ENCODE measurements at places on chromosomes 6 and 20.

DNA sequence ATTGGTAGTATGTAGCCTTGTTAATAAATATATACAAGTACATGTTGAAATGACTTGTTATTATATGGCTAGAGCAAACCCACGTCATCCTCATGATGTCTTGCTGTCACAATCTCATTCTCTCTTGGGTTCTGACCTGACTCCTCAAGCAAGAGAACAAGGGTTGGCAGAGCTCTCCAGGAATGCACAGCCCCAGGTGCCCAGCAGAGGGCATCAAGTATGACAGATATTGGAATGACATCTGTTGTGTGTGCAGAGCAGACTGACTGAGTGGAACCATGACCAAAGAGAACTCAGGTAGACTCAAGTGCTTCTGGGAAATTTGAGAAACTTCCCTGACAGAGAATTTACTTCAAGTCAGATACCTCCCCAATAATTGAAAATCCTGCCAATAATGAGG, 90.6 kb downstream of the PAX1 start:
- DNase-seq = no peak

GRCh38 chr6:136526196-136526930, 23.9 kb downstream of the MAP7 start:
- no peak for DNase-seq

- DNase-seq = no peak
These were observed 472.5 kb upstream of the BTBD3 start for GRCh38 chr20:11445161-11445560.

- no peak for DNase-seq
These were observed 27.6 kb downstream of the ZNF292 start for GRCh38 chr6:87182940-87183339.

GRCh38 chr20:48823960-48824498, 3.8 kb downstream of the PREX1 start:
- no peak for DNase-seq

DNA sequence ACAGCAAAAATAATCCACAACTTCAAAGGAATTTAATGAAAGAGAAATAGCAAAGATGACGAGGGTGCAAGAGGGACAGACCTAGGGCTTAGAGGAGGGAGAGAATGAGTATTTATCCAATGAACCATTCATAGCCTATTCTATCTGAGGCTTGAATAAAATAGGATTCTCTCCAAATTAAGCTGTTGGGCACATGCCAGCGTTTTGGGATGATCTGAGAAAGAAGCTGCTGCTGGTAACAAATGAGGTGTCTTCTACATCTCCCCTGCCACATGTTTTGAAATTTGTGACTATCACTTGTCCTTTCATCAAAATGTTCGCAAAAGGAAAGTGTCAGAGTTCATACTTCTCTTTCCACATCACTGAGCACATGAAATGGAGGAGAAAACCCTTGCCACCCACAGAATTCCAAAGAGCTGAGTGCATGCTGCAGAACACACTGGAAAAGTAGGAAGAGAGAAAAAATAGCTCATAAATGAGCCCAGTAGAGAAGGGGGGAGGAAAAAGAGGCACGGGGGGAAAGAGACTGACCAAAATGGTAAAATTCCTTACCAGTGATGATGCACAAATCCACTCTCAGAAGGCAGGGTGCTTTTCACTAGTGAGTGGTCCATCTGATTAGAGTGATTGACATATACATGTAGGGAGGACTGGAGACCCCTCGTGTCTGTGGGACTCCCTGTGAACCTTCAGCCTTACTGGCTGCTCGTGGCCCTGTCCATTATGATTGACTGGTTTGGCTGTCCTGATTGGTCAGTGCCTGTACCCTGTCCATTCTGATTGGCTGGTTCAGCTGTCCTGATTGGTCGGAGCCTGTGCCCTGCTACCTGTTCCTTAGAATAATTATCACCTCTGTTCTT, 180.5 kb downstream of the OGFRL1 start:
- DNase-seq = no peak

- no peak for DNase-seq
These were observed 198.5 kb downstream of the HIVEP2 start for GRCh38 chr6:142746524-142746923.

DNA sequence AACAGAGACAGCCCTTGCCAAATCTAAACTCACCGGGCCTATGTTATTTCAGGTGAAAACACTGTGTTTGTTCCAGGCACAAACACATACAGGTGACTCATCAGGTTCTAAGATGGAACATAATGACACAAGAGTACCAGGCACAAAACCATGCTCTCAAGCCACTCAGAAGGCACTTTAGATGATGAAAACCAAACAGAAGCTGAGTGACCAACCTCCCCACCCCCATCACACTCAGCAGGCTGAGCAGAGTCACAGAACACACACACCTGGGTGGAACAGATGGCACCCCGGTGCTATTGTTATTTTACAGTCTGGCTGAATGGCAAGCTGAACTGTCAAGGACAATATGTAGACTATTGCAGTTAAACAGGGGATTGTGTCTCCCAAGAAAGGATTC, 20.6 kb upstream of the NKX2-2 start:
- peak; percentile 60 for DNase-seq

- DNase-seq = no peak
These were observed 12.3 kb downstream of the LOC128125822 start for GRCh38 chr6:63584566-63584965.

GRCh38 chr20:58466095-58466708, 49.0 kb downstream of the APCDD1L start:
- no peak for DNase-seq

DNA sequence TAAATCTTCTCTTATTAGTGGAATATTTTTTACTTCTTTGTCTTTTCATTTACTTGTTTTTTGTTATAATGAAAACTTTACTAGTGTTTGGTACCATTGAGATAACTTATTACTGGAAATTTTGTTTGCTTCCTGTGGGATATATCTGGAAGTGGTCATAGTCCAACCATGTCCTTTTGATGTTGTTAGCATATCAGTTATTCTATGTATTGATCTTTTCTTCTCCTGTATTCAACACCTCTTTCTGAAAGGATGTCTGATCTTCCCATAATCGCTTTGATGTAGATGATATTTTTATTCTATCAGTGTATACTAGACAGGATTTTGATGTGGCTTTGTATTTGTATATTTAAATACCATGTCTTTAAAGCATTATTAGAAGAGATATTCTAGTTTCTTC, 17.0 kb downstream of the ZNF451 start:
- DNase-seq = no peak

DNA sequence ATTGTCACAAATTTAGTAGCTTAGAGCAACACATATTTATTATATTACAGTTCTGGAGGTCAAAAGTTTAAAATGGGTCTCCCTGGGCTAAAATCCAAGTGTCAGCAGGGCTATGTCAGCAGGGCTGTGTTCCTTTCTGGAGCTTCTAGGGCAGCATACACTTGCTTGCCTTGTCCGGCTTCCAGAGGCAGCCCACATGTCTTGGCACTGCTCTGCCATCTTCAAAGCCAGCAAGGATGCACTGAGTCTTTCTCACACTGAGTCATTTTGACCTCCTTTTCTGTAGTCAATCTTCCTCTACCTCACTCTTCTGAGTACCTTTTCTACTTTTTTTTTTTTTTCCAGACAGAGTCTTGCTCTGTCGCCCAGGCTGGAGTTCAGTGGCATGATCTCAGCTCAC, 39.0 kb downstream of the ADGRF4 start:
- DNase-seq = no peak

GRCh38 chr6:129893640-129894039, 32.5 kb upstream of the TMEM244 start:
- DNase-seq = no peak

DNA sequence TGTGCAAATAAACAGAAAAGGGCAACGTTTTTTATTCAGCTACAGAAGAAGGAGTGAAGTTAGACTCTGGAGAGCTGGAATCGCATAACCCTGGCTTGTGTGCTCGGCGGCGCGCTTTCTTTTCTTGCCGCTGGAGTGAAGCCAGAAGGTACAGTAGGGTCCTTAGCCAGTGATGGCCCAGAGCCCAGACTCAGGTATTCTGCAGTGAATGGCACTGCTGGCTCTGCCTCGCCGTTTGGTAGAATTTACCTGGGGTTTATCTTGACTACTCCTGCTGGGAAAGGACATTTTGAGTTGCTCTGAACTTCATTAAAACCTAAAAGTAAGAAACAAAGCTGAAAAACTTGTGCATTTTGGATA, 56.9 kb upstream of the TIAM2 start:
- no peak for DNase-seq

GRCh38 chr6:80771941-80772340, 665.5 kb downstream of the BCKDHB start:
- no peak for DNase-seq

- DNase-seq = no peak
These were observed 104.9 kb upstream of the CEP162 start for GRCh38 chr6:84332139-84333034.

DNA sequence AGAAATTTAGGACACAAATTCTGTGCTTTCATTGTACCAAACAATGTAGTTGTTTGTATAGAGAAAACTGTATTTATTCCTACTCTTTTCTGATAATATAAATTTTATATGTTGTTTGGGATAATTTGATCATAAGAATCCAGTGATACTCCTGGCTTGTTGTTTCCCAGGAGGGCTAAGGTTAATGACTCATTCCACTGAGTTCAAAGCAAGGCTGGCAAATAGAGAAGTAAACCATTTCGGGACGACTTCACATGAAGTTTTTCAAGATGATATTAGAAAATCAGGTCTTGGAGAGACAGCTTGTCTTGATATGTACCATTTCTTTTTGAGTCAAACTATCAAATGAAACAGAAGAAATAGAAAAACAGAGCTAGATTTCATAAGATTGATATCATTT, 326.1 kb upstream of the CNR1 start:
- no peak for DNase-seq

DNA sequence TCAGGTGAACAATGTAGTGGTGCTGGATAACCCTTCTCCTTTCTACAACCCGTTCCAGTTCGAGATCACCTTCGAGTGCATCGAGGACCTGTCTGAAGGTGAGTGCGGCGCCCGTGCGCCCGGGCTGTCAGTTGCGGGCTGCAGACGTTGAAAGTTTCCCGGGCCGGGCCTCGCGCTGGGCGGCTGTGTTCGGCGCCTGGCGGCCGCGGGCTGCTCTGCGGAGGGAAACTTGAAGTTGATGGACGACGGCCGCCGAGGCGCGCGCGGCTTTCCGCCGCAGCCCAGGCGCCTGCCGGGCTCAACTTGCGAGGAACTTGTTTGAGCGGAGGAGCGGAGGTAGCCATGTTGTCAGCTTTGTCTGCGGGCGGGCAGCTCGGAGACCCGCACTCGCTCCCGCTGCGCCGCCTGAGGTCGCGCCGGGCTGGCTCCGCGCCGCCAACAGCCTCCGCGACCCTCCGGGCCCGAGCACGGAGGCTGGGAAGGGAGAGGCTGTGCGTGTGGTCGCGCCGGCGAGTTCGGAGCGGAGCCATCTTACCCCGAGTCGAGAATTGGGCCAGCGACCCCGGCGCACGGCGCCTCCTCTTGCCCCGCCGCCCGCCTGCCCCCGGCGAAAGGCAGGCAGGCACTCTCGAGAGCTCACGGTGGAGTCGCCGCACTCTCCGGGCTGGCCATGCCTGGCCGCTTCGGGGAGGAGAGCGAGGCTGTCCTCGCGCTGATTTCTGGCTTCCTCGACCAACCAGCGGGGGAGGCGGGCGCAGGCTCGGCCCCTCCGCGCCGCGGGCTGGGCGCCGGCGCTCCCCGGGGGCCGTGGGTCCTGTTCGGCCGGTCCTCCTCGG, 691 bp downstream of the ASF1A start:
- DNase-seq = no peak

DNA sequence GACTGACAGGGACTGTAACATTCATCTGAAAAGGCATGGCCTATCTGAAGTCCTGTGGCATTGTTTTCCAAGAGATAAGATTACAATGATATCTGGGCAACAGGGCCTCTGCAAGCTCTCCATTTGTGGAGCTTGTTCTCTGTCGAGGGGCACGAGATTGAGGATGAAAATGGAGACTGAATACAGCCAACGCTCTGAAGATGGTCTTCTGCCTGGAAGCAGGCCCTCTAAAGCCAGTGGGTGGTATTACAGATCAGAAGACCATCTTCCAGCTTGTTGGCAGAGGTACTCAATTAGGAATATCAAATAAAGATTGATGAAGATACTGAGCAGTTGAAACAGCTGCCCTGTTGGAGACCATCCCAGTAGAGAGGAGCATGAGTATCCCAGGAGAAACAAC, 288.2 kb downstream of the CENPW start:
- no peak for DNase-seq

GRCh38 chr6:122995921-122996793, at the start of gene CLVS2:
Gene CLVS2, plus strand, starts transcription at chr6:122996235. Its CDS starts 1,543 bp downstream, at chr6:122997778.
- no peak for DNase-seq

DNA sequence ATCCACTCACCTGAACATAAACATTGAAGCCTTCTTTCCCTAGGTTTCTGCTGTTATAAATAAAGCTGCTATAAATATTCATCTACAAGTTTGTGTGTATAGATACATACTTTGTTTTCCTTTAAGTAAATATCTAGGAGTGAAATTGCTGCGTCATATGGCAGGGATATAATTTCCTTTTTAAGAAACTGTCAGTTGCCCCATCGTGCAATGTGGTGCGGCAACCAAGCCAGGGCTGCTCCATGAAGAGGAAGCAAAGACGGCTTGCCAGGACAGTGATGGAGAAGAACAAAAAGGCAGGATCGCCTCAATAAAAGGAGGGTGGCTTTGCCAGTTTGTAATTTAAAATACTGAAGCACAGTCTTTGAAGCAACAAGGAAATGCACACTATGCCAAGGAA, 36.6 kb downstream of the CITED2 start:
- no peak for DNase-seq

DNA sequence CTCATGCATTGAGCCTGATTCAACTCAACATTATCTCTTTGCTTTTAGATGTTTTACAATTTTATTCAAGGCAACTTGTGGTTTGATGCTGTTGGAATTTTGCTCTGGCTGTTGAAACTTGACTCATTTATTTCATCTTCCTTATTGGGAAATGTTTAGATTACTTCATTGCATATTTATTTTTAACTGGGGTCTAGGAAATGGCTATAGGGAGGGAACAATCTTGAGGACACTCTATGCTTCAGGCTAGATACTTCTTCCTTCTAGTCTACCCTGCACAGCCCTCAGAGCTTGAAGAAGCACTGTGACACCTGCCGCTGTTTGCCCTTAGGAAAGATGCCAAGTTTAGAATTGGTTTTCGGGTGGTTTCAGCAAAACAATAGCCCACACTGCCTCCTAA, 183.4 kb downstream of the ADGRG6 start:
- no peak for DNase-seq

- DNase-seq = no peak
These were observed 34.9 kb downstream of the ANGPT4 start for GRCh38 chr20:881051-881782.

DNA sequence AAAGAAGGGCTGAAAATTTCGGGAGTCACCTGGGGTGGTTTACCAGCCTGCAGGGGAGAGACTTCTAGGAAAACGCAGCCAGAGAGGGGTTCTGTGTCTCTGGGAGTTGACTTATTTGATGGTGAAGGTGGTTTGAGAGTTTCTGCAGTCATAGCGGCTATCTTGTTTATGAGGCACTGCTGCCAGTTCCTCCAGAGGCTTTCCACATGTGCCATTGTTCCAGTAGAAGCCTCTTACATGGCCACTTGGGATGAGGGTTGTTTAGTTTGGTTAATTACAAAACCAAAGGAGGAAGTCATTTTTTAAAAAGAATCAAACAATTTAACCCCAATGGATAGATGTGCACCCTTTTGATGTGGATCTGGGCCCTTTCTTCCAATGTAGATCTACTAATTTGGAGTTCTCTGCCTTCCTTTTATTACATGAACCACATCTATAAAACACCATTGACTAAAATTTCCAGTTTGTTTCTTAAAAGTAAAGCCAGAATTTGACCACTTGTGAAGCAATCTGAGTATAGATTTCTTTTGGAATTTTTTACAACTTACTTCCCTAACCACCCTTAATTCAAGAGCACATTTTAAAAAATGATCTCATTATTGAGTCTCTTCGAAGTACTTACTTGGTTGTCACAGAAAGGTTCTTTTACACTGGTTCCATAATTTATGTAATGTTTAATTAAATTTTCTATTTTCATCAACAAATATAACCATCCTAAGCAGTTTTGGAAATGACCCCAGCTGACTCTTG, 97.6 kb downstream of the TCP11 start:
- no peak for DNase-seq

Data from NCI-H187 treated with DMSO at 0.1 percent for 48 hours (cell line).